ENCODE measurements at places on chromosomes 3 and 15.
A peak's percentile ranks its signal among the peaks of the same experiment; 100 is the strongest.

DNA sequence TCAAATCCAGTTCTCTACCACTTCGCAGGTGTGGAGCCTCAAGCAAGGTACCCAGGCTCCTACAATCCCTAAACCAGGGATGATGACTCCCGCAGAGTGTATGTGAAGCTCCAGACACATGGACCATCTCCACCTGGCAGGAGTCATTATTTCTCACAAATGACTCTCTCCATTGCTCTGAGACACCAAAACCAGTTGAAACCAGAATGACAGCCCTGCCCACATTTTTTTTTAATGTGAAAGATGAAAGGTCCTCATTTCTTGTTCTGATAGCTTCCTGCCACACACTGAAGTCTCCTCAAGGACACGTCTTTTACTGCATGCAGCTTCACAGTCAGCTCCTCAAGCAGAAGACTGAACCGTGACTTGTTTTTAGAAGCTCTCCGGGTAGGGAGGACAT, 61.4 kb upstream of the ZBTB38 start:
- no peak for DNase-seq

DNA sequence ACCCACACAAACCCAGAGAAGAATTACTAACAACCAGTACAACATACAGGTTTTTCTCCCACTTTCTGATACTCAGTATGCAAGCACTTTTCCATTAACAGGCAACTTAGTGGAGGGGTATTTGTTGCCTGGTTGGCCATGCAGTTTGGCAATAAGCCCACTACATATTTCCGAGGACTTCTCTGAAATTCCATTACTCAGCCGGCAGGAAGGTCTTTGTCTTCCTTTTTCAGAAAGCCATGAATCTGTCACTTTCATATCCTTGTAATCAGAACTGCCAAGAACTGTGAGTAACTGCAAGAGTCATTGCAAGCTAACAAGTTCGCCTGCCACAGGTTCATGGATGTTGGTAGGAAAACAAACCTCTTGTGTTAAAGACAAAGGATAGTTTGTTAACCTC, 422.3 kb upstream of the ROBO1 start:
- DNase-seq: no peak

DNA sequence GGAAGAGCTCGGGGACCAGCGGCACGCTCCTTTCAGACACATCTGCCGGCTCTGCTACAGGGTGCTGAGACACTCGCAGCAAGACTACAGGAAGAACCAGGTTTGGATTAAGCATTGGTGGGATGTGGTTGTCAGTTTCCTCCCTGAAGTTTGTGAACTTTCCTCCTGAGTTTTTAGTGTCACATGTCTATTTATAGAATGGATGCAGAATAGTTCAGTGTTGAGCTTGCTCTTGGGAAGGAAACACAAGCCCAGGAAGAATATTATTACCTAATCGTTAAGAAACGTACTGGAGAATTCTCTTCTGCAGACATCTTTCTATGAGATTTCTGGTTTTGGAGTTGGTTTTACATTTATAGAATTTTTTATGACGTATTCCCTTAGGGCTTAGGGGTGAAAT, 172.0 kb downstream of the ITPR1 start:
- no peak for DNase-seq

GRCh38 chr3:51024121-51024520, 349.4 kb downstream of the DOCK3 start:
- DNase-seq: no peak

GRCh38 chr3:170585008-170585936, 603 bp downstream of the SLC7A14 start:
- no peak for DNase-seq

DNA sequence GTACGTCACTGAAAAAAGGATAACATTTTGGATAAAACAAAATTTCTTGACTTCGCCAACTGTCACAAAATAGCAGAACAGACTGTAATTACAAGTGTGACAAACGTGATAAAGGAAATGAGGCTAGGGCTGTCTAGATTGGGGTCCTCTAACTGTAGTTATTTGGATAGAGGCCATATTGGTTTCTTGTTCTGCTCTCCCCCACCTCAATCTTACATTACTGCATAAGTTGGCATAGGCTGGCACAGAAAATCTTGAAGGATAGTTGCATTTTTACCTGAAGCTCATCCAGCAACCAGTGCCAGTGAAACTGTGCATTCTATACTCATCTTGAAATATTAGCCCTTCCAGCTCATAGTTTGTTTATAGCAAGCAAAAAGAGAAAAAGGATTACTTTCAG, 84.6 kb downstream of the ITPR1 start:
- no peak for DNase-seq

DNA sequence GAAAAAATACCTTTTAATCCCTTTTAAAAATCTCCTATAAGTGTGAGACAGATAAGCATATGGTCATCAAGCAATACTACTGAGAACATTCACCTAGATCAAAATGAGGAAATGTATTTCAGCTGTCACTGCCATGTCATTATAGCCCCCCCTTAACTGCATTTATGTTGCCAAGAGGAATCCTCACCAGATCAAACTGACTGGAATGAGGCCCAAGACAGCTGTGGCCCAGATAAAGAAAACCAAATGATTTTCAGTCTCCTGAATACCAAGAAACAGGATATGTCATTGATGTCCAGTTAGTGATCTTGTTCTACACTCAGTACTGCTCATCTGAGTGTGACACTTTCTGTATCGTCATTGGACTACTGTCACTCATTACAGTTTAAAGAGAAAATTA, 35.1 kb upstream of the CPB1 start:
- no peak for DNase-seq

- peak; percentile 75 for DNase-seq
Observed at GRCh38 chr3:50616003-50616769, 765 bp upstream of the MAPKAPK3 start.

GRCh38 chr15:90585863-90586262, 56.1 kb downstream of the CRTC3 start:
- DNase-seq: no peak

DNA sequence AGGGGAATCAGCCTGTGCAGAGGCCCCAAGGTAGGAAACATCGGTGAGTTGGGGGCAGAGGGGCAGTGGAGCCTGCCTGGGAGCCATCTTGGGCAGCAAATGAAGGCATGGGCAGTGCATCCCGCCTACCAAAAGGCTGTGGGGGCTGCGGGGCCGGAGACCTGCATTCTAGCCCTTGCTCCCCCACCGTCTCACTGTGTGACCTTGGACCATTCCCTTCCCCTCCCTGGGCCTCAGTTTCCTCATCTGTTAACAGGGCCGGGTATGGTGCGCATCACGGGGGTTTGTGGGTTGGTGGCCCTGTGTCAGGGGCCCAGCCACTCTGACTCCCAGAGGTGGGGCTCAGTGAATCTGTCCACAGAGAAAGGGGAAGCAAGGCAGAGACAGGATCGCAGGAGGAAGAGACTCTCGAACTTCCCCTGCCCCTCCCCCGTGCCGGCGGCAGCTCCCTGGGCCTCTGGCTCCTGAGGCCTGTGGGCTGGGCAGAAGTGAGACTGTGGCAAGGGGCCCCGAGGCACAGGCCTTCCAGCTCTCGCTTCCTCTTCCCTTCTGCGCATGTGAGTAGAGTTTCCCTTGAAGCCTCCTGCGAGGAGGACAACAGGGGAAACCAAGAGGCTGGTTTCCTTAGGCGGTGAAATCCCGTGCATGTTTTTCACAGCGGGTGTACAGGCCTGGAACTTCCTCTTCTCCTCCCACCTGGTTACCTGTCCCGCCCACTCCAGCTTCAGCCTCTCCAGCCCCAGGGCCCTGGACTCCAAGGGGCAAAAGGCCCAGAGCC, 42.9 kb downstream of the IDH2 start:
- peak; percentile 76 for DNase-seq

DNA sequence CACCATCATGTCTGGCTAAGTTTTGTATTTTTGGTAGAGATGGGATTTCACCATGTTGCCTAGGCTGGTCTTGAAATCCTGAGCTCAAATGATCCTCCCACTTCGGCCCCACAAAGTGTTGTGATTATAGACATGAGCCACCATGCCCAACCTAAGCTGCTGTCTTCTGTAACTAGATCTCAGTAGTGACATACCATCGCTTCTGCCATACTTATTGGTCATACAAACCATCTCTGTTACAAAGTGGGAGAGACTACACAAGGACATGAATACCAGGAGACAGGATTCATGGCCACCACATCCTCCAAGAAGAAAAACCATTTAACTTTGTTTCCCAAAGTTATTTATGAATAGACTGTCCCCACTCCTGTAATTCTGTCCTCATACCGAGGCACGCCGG, 81.3 kb downstream of the SMAD6 start:
- DNase-seq: no peak

GRCh38 chr3:147406028-147406931, at the start of gene ZIC4:
TSS of gene ZIC4 (minus strand) at chr3:147406543. CDS start at chr3:147402797, 3,746 bp downstream.
- DNase-seq: no peak

Measured in stimulated activated naive CD4-positive, alpha-beta T cell treated with Interleukin-2 at 50 U/mL for 16 hours (primary cell).